NCI-H510A treated with DMSO at 0.1 percent for 48 hours (cell line): ENCODE measurements at places on chromosomes 16 and 17.

DNA sequence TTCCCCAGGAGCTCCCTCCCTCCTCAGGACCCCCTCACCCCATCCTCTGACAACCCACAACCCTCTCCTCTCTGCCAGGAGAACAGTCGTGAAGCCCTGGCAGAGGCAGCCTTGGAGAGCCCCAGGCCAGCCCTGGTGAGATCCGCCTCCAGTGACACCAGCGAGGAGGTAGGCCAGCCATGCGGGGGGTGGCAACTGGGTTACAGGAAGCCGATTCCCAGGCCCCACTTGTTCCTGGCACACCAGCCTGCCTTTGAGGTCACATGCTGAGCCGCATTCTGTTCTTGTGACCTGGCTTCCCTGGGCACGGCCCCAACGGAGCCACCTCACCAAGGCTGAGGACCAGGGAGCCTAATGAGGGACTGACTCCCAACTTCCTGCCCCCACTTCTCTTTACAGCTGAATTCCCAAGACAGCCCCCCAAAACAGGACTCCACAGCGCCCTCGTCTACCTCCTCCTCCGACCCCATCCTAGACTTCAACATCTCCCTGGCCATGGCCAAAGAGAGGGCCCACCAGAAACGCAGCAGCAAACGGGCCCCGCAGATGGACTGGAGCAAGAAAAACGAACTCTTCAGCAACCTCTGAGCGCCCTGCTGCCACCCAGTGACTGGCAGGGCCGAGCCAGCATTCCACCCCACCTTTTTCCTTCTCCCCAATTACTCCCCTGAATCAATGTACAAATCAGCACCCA is 7.9 kb downstream of the NAT9 start:
- DNase-seq: no peak

GRCh38 chr17:75456039-75456416 is 407 bp upstream of the TMEM94 start:
- no peak for DNase-seq

DNA sequence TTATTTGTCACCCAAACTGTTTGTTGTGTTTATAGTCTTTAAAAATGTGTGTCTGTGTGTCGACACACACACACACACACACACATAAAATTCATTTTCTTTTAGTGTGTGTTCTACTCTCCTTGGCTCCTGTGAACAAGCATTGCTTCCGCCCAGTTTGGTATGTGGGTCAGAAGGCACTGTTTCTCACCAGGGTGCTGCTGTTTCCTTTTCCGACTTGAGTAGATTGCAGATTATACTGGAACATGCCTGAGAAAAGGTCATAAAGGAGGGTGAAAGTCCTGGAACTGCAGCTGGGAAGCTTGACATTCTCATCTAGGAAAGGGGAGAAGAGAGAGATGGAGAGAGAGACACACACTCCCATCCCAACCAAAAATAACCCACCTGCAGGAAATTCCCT is 330.3 kb downstream of the BCAS3 start:
- no peak for DNase-seq

DNA sequence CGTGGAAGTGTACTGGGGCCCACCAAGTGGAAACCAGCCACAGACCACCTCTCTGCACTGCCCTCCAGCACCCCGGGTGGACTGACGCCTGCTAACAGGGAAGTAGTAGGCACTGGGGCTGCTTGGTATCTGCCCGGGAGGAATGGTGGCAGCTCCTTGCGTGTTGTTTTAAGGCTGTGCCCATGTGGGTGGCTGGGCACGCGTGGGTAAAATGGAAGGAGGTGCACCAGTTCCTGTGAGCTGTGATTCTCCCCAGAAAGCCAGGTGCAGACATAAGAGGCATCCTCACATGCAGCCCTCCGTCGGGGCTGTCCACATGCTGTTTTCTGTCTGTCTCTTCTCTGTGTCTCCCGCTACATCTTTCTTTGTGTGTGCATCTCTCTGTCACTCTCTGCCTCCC is 122.3 kb downstream of the ENGASE start:
- DNase-seq: no peak

GRCh38 chr16:60031740-60032139 is 1297.6 kb upstream of the GOT2 start:
- no peak for DNase-seq

- DNase-seq: no peak
Observed at GRCh38 chr16:88007321-88007731, 56.1 kb downstream of the BANP start.

DNA sequence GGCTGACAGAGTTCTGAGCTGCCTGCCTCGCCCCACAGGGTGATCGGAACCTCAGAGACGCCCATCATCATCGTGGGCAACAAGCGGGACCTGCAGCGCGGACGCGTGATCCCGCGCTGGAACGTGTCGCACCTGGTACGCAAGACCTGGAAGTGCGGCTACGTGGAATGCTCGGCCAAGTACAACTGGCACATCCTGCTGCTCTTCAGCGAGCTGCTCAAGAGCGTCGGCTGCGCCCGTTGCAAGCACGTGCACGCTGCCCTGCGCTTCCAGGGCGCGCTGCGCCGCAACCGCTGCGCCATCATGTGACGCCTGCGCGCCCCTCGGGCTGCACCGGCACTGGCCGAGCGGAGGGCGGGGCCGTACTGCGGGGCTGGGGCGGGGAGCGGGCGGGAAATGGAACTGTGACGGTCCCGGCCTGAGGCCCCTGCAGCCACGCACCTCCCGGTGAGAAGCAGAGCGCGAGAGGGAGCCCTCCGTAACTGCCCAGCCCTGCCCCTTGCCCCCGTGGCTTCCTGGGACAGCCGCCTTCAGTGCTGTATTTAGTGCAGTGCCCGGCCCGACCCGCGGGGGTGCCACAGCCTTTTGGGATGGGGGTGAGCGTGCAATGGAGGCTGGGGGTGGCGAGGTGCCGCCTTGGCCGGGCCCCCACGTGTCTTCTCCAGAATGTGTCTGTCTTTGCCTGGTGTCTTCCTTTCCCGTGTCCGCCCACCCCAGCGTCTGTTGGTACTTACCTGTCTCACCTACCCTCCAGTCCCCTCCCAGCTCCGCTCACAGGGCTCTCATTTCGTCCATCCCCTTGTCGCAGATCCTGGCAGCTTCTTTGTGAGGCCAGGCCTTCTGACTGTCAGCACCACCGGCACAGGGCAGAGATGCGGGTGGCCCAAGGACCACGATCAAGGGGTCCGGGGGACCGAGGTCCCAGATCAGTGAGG is 9.8 kb downstream of the RASL10B start:
- no peak for DNase-seq

DNA sequence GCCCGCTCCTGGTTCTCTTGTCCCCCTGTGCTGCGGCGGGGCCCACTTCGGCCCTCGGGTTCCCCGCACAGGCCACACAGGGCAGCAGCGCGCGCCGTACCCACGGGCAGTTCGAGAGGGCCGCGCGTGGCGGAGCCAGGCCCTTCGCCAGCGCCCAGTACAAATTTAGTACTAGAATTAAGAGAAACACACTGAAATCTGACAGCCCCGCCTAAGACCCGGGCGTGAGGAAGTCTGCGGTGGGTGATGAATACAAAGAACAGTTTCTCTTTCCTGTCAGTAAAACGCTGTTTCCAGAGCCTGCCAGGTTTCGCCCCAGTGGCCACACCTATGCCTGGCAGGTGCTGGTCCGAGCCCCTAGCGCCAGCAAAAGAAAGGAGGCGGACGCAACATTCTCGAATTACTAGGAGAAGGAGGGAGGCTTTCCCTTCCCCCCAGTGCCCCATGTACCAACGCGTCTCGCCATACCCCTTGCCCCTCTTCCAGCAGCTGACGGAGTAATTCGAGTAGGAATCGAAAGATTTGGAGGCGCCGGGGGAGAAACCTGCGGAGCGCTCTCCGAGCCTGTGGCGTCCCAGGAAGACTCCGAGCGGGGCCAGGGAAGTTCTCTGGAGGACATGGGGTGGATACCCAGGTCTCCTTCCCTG is 591 bp upstream of the SLFN5 start:
- peak; percentile 43 for DNase-seq

DNA sequence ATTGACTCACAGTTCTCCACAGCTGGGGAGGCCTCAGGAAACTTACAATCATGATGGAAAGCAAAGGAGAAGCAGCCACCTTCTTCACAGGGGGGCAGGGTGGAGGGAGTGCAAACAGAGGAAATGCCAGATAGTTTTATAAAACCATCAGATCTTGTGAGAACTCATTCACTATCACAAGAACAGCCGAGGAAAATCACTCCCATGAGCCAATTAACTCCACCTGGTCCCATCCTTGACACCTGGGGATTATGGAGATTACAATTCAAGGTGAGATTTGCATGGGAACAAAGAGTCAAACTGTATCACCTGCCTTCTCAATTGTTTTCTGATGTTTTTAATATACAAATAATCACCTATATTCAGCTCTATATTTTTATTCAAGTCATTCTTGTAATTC is 1527.3 kb upstream of the GOT2 start:
- DNase-seq: no peak

GRCh38 chr17:80987941-80988461 is 3.6 kb upstream of the CHMP6 start:
- no peak for DNase-seq

DNA sequence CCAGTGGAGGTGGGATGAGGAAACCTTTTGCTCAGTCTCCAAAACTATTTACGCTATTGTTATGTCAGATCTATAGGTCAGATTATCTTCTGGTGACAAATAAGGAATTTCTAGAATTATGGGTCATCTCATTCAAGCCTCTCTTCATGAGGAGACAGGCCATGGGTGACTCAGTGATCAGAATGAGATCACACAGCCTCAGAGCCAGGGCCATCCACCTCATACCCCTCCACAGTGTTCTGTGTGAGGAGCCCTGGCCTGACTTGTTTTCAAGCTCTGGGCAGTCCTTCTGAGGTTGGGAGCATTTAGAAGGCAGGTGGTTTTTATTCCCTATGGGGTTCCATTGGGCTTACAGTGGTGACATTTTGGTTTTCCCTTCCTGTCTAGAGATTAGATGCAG is 26.5 kb downstream of the YPEL2 start:
- DNase-seq: no peak

DNA sequence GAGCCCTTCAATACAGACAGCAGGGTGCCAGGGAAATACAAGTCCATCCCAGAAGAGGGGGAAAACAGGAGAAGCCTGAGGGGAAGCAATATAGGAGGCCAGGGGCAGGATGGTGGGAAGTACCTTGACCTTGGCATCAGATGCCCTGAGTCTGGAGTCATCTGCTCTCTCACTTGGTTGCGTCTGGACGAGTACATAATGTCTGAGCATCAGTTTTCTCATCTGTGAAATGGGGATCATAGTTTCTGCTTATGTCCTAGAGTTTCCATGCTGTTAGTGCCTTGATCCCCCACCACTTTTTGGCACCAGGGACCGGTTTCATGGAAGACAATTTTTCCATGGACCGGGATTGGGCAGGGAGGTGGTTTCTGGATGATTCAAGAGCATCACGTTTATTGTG is 2.3 kb downstream of the STAT5A start:
- no peak for DNase-seq

GRCh38 chr16:22428654-22429053 is 54.2 kb upstream of the CDR2 start:
- DNase-seq: no peak

DNA sequence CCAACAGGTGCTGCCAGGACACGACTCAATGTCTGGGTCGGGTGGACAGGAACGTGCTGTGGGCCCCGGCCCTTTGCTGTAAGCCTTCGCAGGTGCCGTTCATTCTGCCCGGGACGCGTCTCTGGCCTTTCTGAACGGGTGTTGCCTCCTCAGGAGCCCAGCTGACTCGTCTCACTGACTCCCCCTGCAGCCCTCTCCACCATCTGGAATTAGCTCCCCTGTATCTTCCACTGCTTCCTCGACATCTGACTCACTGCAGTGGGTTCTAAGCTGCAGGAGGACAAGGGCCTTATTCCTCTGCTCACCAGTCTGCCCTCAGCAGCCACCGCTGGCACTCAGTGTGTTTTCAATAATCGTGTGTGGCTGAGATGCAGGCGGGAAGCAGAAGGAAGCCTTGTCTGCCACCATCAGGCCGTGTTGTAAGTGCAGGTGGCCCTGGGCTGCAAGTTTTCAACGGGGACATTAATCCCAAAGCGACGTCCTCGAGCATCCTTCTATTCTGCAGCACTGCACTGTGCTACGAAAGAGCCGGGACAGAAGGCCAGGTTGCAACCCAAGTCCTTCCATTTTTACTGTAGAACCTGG is 256.2 kb downstream of the FOXL1 start:
- DNase-seq: no peak

DNA sequence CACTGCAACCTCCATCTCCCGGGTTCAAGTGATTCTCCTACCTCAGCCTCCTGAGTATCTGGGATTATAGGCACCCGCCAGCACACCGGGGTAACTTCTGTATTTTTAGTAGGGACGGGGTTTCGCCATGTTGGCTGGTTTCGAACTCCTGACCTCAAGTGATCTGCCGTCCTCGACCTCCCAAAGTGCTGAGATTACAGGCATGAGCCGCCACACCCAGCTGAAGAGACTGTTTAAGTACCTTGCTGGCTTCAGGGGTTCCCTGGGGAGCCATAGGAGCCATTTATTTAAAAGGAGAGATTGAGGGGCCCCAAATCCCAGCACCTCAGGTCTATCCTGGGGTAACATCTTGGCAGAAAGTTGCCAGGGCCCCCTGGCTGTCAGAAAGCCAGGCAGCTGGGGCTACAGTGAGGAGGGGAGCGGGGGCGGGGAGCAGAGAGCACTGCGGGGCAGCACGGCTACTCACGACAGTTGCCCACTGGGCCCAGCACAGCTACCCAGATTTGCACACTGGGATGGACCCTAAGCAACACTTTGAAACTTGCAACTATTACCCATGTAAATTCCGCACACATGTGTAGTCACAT is 1.6 kb downstream of the SNAI3 start:
- no peak for DNase-seq

- no peak for DNase-seq
Observed at GRCh38 chr17:57312242-57312641, 55.9 kb downstream of the MSI2 start.

- no peak for DNase-seq
Observed at GRCh38 chr17:75739801-75740200, 18.5 kb downstream of the ITGB4 start.

GRCh38 chr17:21687136-21687953 is 5.0 kb upstream of the KCNJ18 start:
- DNase-seq: no peak

GRCh38 chr17:39834017-39834416 is 30.1 kb downstream of the IKZF3 start:
- DNase-seq: no peak

DNA sequence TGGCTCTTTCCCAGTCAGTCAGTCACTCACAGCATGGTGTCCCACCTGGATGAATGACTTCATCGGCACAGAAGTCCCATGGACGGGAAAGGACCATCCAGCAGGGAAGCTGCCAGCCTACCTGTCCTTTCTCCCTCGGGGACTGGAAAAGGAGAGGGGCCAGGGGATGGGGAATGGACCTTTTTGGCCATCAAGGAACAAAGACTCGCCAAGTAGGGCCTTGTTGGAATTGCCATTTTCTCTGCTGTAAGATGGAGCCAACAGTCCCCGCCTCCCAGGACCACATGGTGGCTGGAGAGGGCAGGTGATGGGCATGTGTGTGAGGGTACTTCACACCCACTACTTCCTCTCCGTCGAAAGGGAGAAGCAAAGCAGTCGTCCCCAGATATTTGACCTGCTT is 67.8 kb upstream of the LHX1 start:
- DNase-seq: no peak

- DNase-seq: no peak
Observed at GRCh38 chr16:729768-730665, 3.1 kb downstream of the HAGHL start.

GRCh38 chr17:83053739-83054451 is 25.5 kb upstream of the METRNL start:
- DNase-seq: no peak
